Esophagus muscularis mucosa (tissue), 4 donors: ENCODE measurements at places on chromosomes 16 and 17.
A peak's percentile ranks its signal among the peaks of the same experiment; 100 is the strongest.

DNA sequence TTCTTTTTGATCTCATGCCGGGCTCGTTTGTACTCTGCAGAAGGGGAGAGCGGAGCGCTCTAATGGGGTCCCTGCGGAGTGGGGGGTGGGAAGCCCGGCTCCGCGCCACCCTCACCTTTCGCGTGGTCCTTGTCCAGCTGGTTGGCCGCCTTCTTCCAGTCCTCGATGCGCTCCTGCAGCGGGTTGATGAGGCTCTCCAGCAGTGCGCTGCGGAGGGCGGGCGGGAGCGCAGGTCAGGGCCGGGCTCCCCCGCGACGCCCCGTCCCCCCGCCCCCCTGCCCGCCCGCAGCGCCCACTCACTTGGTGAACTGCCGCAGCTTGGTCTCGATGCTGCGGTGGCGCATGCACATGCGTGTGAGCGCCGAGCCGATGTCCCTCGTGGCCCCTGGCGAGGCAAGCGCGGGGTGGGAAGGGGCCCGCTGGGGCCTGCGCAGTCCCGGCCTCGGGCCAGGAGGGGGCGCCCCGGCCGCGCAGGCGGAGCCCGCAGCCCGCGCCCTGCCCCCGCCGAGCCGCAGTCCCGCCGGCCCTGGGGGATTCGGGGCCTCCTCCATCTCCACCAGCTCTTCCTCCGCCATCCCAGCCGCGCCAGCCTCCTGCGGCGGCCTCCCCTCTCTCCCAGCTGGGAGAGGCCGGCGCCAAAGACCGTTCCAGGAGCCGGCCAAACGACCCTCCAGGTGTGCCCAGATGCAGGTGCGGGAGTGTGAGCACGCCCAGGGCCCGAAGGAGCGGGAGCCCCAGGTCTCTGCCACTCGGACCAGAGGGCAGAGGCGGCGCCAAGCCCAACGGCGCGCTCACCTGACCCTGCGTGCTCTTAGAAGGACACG is 6.0 kb downstream of the MTSS2 start:
- no peaks in the 10 kb centered on the region for H3K27me3 ChIP-seq
- DNase-seq: no peak
- H3K36me3 ChIP-seq: peaks cover 70% of the 10 kb centered on the region
- H3K27ac ChIP-seq: peak overlapping the region; percentile 90
- H3K4me3 ChIP-seq: no peak overlapping the region

- H3K27ac ChIP-seq: no peak overlapping the region
- DNase-seq: no peak
- H3K36me3 ChIP-seq: peaks cover 24% of the 10 kb centered on the region
- H3K4me3 ChIP-seq: no peak overlapping the region
- H3K4me1 ChIP-seq: peaks cover 26% of the 10 kb centered on the region
- no peaks in the 10 kb centered on the region for H3K27me3 ChIP-seq
Measured at GRCh38 chr17:80279895-80280294, 19.2 kb downstream of the RNF213 start.

DNA sequence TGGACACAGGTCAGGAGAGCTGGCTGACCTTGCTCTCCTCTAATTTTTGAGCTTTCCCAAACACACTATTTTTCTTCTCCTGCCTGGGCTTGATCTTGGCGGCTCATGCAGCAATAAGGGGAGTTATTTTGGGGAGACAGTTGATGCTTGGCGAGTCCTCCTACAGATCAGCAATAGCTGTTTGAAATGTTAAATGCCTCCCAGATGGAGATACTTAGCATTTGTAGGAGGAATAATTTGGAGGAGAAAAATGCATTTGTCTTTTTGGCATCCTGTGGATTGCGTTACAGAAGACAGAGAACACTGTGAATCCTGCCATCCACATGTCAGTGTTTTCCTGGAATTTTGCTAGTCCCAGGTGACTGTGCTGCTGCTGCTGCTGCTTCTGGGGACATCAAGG is 328.0 kb upstream of the XYLT1 start:
- H3K4me1 ChIP-seq: no peaks in the 10 kb centered on the region
- no peak for DNase-seq
- H3K36me3 ChIP-seq: no peaks in the 10 kb centered on the region
- H3K27me3 ChIP-seq: no peaks in the 10 kb centered on the region

DNA sequence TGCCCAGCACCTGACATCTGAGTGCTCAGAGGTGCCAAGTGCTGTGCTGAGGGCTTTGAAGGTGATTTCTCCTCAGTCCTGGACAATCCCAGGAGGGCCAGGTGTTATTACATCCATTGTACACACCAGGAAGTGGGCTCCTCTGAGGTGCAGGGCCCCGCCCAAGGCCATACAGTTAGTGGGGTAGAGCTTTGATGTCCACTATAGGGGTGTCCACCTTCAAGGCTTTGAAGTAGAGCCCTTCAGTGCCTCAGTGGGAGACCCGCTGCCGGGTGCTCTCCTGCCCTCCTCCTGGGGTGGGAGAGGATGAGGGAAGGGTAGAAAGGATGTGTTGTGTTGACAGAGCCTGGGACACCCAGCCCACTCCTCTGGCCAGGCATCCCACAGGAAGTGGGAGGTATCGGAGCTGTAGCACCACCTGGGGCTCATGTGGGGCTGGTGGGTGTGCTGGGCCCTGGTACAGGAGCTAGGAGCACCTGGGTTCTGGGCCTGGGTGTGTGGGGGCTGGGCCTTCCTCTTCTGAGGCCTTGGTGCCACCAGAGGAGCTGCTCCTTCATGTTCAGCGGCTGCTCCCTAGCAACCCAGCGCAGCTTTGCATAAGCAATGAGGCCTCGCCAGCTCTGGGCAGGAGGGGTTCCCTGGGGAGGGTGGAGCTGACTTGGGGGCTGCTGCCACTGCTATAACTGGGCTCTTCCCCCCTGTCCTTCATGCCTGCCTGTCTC is 7.4 kb downstream of the LASP1 start:
- H3K4me3 ChIP-seq: no peak overlapping the region
- peaks cover 11% of the 10 kb centered on the region for H3K36me3 ChIP-seq
- no peak for DNase-seq
- no peaks in the 10 kb centered on the region for H3K27me3 ChIP-seq
- peak overlapping the region; percentile 52 for H3K27ac ChIP-seq
- peaks cover 96% of the 10 kb centered on the region for H3K4me1 ChIP-seq

GRCh38 chr17:77308861-77309726 is 168.3 kb downstream of the SEC14L1 start:
- no peak overlapping the region for H3K4me3 ChIP-seq
- no peak overlapping the region for H3K27ac ChIP-seq
- peaks cover 36% of the 10 kb centered on the region for H3K4me1 ChIP-seq
- H3K36me3 ChIP-seq: no peaks in the 10 kb centered on the region
